ENCODE measurements at places on chromosomes 12 and 14.

DNA sequence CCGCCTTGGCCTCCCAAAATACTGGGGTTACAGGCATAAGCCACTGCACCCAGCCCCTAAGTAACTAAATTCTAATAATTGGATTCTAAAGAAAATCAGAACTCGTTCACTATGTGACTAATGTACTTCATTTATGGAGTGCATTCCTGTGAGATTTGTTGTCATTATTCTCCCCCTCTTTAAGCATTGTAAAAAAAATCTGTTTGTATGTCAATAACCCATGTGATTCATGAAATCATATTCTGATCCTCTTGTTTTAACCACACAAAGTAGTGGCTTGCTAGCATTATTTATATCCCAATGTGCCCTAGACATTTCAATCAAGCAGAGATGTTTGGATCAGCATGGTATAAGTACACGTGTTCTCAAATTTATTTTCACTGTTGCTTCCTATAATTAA, 78.2 kb upstream of the OSBPL8 start:
- DNase-seq = no peak

GRCh38 chr14:71262441-71262840, 355.2 kb downstream of the PCNX1 start:
- DNase-seq = no peak

DNA sequence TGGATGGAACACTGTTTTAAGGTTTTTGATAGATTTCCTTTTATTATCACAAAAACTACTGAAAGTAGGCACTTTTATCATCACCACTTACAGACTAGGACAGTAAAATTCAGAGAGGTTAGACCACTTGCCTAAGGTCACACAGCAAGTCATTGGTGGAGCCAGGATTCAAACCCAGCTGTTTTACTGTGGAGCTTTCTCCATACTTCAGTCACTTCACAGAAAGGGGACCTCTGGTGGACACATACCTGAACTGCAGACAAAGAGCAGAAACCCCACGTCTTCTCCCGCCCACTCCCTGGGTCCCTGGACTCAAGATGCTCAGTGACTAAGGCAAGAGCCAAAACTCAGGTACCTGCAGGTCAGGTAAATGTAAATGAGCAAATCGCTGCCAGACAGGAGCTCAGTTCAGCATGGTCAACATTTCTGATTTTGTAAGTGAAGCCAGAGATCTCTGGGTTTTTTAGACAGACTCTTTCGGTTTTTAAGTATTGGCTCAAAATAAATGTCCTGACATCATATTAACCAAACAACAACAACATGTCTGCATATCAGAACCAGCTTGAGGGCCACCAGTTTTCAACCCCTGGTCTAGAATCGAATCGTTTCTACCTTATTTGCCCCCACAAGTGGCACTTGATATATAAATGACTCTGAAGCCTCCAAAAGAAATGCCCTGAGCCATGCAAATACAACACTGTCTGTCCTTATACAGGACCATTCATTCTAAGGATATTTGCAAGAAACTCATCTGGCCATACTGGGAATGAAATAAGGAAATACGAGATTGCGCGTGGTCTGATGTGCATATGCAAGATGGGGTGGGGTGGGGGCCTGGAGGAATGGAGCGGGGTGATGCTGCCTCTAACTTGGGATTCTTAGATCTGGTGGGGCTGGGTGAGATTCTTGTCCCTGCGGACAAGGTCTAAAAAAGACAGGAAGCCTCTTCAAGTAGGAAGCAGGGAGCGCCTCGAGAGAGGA, 110.9 kb downstream of the KSR2 start:
- DNase-seq = peak; percentile 51

- DNase-seq = no peak
Measured at GRCh38 chr14:74840603-74841030, 35.3 kb downstream of the PROX2 start.

- DNase-seq = no peak
Measured at GRCh38 chr12:56299308-56299852, 750 bp downstream of the CS start.

GRCh38 chr14:99854831-99855230, 61.6 kb downstream of the EML1 start:
- DNase-seq = no peak

GRCh38 chr14:51653079-51653774, 1.5 kb downstream of the FRMD6 start:
- no peak for DNase-seq

GRCh38 chr14:76868454-76869170, 42.4 kb downstream of the LRRC74A start:
- no peak for DNase-seq

GRCh38 chr12:54282949-54283593, 2.5 kb downstream of the HNRNPA1 start:
- DNase-seq = no peak

DNA sequence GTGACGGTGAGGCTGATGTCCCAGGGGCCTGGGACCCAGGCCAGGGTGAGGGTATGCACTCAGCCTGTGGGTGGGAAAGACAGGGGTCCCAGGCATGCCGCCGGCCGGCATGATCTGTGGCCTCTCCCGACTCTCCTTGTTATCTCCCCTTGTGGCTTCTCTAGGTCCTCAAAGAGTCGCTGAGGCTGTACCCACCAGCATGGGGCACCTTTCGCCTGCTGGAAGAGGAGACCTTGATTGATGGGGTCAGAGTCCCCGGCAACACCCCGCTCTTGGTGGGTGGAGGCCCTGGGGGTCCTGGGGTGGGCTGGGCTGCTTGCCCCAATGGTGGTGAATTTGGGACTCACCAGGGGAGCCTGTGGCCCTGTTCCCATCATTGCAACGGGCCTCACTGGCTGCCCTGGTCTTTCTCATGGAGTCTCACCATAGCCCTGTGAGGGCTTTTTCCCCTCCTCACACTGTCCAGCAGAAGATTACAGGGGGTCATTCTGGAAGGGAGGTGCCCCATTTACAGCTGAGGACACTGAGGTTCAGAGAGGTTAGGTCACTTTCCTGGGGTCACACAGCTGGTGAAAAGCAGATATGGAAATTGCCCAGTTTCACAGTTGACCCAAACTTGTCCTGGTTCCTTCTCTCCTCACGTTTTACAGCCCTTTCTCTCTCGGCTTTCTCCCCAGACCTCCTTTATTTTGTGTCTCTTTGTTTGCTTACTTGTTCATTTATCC, 37.9 kb downstream of the CYP46A1 start:
- DNase-seq = no peak

GRCh38 chr14:95440951-95441350, 75.5 kb downstream of the SYNE3 start:
- no peak for DNase-seq

GRCh38 chr14:70032447-70032846, 153.2 kb downstream of the SMOC1 start:
- no peak for DNase-seq

GRCh38 chr12:57887631-57888408, 41.3 kb upstream of the CTDSP2 start:
- DNase-seq = no peak

DNA sequence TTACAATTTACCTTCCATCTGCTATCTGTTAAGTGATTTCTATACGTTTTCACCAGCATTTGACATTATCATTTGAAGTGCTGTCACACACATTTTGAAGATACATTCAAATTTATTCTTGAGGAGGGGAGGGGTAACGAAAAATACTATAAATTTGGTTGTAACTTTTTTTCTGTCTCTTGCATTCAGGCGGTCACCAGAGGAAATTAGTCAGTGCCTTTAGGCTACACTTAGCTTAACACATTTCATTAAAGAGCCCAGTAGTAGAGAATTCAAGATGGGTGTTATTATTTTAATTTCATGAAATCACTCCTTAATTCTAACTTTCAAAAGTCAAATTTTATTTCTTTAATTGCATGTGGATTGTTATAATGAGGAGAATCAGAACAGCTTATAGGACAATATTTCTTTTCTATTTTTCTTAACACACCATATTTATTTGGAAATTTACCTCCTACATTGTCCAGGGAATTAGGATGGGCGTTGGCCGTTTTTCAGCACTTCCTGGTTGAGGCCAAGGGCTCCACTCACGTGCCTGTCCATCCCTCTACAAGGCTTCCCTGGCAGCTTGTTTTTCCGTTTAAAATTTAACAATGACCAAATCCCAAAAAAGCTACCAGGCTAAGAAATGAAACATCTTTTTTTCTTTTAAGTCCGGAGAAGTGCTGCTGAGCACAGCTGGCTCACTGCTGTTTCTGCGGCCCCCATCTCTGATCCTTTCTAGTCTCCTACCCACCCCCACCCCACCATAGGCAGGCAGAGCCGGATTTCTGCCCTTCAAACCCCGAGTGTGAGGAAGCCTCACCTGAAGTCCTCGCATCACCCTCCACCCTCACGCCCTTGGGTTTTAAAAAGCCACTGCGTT, 1.1 kb upstream of the FAR2 start:
- no peak for DNase-seq

- DNase-seq = peak; percentile 28
Measured at GRCh38 chr12:10186299-10186698, 7.5 kb downstream of the TMEM52B start.

GRCh38 chr12:56152756-56153677, 630 bp downstream of the MYL6B start:
- no peak for DNase-seq

DNA sequence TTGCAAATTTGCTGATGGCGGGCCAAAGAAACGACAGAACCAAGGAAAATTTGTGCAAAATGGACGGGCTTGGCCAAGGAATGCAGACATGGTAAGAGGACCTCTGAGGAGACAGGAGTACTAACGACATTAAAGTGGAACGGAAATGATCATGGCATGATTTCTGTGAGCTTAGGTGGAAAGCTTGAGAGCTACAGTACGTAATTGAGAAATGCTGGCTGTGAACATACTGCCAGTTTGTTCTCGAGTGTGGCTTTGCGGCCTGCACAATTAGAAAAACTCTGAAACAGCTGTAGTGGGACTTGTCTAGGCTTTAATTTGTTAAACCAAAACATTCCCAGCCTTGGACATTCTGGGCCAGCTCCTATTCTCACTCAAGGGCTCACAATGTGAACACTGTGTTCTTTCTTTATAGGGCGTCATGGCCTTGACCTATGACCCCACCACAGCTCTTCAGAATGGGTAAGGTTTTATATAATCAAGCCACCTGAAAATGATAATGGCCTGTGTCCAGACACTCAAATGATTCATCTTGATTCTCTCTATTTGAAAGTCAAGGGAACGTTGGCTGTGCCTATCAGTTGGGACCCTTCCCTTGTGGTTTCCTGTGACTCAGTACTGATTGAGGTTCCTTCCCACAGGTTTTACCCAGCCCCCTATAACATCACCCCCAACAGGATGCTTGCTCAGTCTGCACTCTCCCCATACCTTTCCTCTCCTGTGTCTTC, 48.5 kb downstream of the BAZ2A start:
- DNase-seq = no peak

GRCh38 chr14:53432378-53432802, 279.3 kb upstream of the DDHD1 start:
- no peak for DNase-seq

- no peak for DNase-seq
Measured at GRCh38 chr12:24743941-24744793, 204.7 kb downstream of the BCAT1 start.

DNA sequence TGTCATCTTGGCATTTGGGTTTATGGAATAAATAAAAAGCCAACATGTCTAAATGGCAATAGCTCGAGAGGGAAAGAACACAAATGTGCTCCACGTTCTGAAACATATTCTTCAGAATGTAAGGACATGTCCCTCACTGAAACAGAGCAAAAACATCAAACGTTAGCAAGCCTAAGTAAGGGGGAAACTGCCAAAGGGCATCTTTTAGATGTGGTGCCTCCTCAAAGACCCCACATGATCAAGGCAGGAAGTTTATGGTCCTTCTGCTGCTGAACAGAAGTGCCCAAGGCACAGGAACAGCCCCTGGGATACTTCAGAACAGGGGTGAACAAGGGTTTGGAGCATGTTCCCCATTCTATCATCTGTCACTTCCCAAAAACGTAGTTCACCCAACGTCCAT, 227.0 kb downstream of the ANO2 start:
- DNase-seq = no peak

DNA sequence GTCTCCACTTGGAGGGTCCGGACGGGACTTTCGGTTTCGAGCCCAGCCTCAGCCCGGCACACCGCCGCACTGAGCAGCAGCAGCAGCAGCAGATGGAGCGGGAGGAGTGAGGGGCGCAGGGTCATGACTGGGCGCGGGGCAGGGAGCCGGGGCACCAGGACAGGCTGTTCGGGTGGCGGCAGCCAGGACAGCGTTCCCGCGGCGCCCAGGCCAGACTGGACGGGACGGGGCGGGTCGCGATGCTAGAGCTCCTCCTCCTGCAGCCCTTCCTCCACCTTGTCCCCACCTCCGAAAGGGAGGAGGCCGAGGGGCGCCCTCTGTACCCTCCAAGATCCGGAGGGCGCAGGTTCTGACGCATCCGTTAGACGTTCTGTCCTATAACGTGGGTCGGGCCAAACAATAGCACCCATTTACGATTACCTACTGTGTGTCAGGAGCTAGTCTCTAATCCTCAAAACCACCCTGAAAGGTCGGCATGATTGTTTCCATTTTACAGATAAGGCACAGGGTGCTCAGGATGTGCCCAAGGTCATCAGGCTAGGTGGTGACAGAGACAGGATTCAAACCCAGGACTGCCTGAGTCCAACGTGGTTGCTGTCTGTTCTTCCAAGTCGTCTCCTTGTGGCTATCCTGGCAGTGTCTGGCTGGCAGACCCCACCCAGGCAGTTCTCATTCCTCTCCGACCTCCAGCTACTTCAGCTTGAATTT, at the start of gene FKBP11:
Gene FKBP11, minus strand, starts transcription at position 189 of the 708 bp plus-strand sequence. Its CDS starts 64 bp downstream, at position 125.
- peak; percentile 54 for DNase-seq

DNA sequence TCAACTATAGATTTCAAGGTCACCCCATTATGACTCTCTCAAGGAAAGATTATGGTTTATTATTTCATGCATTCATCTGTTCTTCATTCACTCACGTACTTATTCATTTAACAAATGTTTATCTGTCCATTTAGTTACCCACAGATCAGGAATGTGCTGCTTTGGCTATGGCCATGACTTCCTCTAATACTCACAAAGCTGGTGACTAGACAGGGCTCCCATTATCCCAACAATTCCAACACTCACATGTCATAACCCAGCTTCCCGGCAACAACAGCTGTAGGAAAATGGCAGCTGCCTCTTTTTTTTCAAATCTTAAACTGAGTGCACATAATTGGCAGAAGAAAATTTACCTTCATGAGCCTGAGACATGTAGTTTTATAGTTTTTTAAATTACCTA, 190.8 kb upstream of the CCDC196 start:
- DNase-seq = no peak
